ENCODE measurements at places on chromosomes 3 and 15.

DNA sequence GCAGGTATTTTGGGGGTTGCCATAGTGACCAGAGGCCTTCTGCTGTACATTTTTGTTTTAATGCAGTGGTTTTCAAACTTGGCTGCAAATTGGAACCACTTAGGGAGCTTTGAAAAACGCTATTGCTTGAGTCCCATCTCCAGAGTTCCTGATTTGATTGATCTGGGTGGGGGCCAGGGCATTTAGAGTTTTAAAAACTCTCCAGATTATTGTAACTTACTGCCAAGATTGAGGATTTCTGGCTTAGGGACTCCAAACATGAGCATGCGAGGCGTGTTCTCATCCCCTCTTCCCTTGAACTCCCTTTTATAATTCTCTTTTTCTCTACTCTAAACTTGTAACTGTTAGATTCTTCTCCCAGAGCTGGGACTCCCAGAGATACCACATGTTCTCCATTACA lies 340.8 kb upstream of the SUCLG2 start:
- DNase-seq: no peak

GRCh38 chr3:67685499-67685898 lies 31.1 kb upstream of the SUCLG2 start:
- no peak for DNase-seq

DNA sequence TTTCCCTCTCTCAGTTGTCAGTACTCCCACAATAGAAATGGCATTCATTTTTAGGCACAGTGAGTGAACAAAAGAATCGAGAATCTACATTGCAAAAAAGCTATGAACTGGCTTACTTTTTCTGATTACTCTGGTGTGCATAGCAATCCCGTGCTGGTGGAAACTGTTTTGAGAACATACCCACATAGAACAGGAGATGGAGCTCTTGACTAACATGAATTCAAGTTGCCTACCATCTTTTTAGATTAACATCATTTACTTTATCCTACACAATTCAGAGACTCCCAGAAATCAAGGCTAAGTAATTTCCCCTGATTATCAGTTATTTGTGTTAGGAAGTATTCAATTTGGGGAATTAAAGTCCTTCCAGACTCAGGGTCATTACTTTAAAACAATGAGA lies 326.6 kb downstream of the ARPP21 start:
- no peak for DNase-seq

DNA sequence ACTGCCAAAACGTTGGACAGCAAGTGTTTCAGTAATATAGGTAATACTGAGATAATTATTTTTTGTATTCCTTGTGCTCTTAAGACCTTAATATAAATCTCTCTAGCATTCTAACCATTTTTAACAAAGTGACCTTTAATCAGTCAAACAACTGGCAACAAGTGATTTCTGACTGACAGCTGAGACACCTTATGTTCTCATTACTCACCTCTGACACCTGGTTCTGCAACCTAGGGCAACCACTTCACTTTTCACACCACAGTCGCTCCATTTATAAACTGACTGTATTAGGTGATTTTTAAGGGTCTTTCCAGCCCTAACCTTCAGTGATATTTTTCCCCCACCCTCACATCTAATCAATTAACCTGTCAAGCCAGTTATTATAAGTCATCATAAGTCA lies 60.4 kb upstream of the C15orf61 start:
- DNase-seq: no peak

DNA sequence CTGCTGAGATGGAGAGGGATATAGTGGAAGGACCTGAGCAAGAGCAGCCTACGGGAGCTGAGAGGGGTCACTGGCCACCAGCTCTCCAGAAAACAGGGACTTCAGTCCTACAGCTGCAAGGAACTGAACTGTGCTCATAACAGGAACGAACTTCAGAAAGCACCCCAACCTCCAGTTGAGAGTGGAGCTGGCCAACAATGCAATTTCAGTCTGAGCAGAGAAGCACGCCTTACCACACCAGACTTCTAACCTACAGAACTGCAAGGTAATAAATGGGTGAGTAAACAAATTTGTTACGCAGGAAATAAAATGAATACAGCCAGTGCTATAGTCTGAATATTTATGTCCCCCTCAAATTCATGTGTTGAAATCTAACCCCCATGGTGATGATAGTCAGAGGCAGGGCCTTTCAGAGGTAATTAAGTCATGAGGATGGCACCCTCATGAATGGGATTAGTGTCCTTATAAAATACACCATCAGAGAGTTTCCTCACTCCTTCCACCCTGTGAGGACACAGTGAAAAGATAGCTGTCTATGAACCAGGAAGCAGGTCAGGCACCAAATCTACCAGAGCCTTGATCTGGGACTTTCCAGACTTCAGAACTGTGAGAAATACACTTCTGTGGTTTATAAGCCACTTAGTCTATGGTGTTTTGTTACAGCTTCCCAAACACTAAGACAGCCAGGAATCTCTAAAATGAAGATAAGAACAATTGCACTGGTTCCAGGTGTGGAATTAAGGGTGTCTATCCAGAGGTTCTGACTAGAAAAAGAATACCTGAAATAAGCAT lies 58.6 kb downstream of the SYNM start:
- DNase-seq: no peak

- no peak for DNase-seq
Measured at GRCh38 chr15:101107625-101108460, 144.0 kb downstream of the CHSY1 start.

DNA sequence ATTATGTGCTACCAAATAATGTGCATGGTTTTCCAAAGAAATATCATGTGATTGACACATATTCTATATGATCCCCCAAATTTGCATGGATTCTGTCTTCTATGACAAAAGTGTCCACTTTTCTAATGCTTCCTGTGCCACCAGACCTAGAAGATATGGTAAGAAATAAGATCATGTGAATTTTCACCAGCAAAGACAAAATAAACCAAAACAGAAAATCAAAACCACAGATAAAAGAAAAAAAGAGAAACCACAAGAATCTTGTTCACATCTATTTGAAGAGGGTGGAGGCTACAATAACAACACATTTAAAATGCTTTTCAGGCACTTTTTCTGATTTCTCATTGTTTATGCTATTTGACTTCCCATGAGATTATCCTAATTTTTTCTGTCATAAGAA lies 303.4 kb downstream of the DIPK2A start:
- no peak for DNase-seq

GRCh38 chr3:12142476-12142875 lies 16.2 kb downstream of the TIMP4 start:
- DNase-seq: no peak

DNA sequence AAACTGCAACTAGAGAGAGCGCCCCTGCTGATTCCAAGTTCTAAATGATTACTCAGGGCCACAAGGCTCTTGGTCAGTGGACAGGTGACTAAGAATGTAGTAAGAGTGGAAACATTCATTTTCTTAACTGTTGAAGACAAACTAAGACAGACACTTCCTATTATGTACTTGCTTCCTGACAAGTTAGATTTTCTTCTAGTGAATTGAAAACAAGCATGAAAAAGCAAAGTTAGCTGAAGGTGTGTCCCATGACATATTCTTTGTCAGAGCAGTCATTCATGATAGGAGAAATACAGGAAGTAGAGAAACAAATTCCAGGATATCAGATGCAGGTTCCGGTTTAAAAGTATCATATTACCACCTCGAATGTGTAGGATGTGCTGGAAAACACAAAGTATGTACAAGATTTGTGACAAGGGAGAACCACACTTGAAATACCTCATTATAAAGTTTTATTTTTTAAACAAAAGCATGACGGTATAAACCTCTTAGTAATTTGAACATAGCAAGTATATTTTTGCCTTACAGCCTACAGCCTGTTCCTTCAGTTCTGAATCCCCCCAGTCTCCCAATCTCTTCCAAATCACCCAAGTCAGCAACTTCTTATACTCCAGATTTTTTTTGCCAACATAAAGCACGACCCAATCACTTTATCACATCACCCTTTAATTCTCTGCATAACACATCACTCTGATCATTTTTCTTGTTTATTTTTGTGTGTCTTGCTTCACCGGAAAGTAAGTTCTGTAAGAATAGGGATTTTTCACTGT lies 6.2 kb downstream of the TSPAN3 start:
- no peak for DNase-seq

DNA sequence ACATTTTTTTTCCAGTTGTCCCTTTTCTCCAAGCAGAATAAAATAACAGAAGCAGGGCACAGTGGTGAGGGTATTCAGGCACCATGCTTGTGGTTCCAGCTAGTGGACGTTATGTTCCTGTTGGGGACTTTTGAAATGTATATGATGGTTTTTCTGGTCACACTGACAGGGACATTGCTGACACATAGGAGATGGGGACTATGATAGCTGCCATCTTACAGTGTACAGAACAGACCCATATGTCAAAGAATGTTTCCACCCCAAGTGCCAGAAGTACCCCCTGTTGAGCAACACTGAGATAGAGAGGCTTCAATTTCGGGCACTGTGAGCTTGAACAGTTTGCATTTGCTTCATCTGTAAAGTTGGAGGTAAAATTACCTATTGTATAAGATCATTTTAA lies 38.6 kb downstream of the MCTP2 start:
- DNase-seq: no peak

DNA sequence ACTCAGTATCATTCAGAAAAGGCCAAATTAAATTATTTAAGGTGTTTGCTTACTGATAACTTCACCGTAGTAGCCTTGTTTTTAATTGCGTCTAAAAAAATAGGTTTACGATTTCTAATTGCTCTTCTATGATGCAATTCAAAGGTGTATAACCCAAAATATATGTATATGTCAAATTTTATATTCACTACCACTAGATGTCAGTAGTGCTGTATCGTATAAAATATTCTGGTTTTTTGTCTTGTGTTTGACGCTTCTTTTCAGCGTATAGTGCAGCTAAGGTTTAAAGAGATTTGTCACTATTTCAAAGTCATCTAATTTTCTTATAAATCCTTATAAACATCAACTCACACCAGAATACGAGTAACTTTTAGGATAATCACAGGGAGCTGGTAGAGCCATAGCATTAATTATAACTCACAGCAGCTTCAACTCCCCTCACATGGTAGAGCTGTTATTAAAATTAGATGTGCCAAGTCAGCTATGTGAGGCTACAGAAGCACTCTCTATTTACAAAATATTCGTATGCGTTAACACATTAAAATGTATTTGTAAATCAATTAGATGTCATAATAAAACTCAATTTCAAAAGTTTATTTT lies 3.5 kb downstream of the PFN2 start:
- no peak for DNase-seq

GRCh38 chr3:57244946-57245345 lies 17.4 kb downstream of the APPL1 start:
- DNase-seq: no peak

GRCh38 chr3:141109751-141110150 lies 58.6 kb downstream of the SPSB4 start:
- DNase-seq: no peak

DNA sequence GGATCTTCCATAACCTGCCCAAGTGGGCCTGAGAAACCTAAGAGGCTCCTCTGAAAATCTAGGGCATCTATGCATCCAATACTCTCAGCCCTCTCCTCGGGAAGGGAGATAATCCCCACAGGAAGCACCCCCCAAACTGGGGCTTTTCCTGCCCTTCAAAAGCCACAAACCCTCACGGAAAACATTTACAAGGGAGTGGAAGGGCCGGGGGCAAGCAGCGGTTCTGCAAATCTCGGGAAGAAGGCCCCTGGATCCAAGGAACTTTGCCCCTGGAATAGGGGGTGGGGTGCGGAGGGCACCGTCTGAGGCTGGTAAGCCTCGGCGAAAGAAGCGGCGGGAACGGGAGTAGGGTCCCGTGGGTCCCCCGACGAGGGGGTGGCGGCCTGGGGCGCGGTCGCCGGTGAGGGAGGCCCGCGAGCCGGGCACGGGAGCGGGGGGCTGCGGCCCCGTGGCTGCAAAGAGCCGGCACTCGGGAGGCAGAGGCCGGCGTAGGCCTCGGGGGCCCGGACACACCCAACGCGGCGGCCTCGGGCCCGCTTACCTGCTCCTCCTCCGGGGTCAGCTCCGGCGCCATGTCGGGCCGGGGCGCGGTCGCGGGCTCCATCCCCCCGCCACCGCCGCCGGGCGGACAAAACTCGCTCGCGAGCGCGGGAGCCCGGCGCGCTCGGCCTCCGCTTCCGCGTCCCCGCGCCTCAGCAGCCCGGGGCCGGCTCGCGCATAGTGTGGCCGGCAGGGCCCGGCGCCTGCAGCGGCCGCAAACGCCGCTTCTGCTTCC lies 755 bp downstream of the PTPN9 start:
- DNase-seq: no peak

DNA sequence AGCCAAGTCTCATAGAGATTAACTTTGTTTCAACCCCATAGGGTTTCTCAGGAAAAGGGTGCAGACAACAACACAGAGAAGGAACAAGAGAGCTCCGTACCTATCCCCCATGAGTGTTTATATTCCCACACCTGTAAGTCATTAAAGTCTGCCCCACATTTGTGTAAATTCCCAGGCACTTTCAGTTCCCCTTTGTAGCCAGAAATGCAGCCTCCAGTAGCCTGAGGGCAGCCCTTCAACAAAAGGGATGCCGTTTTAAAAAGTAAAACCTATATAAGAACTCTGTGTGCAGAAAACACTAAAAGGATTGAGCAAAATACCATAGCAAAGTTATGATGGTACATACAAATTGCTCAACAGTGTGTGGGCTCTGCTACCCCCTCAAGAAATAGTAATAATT lies 59.7 kb upstream of the TMEM108 start:
- no peak for DNase-seq

DNA sequence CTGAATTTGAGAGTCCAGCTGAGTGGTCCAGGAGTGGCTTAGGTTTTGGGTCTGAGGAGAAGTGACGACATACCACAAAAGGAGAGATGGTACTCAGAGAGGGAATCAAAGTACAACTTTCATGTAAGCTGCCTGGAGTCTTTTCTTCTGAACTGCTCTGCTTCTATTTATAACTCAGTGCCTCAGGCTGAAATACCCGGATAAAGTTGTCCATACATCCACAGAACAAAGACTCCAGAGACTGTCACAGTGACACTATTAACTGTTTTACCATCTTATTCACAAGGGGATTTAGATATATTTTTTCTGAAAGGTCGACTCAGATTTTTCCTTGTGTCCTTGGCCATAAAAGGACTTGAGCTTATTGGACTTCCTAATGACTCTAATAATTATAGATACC lies 264.3 kb upstream of the DNAJC19 start:
- DNase-seq: no peak

GRCh38 chr3:3145831-3146230 lies 19.1 kb downstream of the TRNT1 start:
- DNase-seq: no peak

All from stimulated activated CD4-positive, alpha-beta T cell treated with anti-CD3 and anti-CD28 coated beads, Interleukin-1b, Interleukin-23, amount 100 ng/mL, for 1 hour (primary cell).